ENCODE measurements at places on chromosomes 16 and 17.

- no peak for DNase-seq
Measured at GRCh38 chr17:2689411-2690164, 22.0 kb downstream of the CLUH start.

DNA sequence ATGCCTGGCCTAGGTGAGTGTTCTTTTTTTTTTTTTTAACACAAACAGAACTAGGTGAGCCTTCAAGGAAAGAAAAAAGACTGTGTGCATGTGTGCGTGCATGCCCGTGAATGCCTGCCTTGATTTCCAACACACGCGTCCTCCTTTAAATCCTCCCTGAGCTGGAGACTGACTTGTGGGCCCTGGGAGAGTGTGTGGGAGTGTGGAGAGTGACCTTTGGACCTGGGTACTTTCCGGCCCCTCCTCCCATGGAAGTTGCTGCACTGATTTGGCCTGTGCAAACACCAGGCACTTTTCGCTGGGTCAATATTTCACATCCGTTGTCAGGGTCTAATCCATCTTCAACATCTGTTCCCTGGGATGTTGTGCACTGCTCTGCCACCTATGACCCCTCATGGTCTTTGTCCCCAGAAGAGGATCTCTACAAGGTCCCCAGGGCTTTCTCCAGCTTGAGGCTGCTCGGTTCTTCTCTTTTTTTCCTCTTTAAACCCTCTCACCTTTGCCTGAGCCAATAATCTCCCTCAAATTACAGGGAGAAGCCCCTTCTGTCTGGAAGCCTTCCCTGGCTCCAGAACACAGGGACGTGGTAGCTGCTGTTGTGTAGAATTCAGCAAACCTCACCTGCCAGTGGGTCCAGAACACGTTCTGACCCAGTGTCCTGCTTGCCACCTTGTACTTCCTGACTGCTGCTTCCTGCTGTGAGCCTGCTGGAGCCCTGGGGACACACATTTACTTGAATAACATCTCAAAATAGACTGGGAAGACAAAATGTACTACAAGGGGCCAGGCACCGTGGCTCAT is 20.8 kb upstream of the ATP5MC1 start:
- DNase-seq, result no peak

GRCh38 chr16:19583665-19584300 is 28.3 kb downstream of the VPS35L start:
- peak; percentile 29 for DNase-seq

- no peak for DNase-seq
Measured at GRCh38 chr17:10198509-10199249, at the start of gene GAS7. Gene GAS7 (minus strand): TSS chr17:10198606.

GRCh38 chr17:76869496-76870376 is 1.5 kb downstream of the MGAT5B start:
- DNase-seq, result no peak

- no peak for DNase-seq
Measured at GRCh38 chr17:81033535-81034167, 1.3 kb upstream of the BAIAP2 start.

GRCh38 chr17:48843187-48843900 is 12.5 kb downstream of the CALCOCO2 start:
- DNase-seq, result peak; percentile 63

DNA sequence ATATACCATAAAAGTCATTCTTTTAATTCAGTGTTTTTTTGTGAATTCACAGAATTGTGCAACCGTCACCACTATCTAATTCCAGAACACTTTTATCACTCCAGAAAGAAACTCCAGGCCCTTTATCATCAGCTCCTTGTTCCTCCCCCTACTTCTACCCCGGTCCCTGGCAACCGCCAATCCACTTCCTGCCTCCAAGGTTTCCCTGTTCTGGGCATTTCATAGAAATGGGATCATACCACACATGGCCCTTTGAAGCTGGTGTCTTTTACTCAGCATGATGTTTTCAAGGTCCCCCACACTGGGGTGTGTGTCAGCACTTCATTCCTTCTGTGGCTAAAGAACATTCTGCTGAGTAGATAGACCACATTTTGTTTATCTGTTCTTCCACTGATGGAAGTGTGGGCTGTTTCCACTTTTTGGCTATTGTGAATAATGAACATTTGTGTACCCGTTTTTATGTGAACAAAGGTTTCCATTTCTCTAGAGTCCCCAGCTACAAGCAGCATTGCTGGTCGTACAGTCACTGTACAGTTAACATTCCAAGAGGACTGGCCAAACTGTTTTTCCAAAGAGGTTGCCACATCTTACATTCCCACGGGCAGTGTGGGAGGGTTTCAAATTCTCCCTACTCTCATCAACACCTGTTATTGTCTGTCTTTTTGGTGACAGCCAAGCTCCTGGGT is 75.8 kb upstream of the ZNF469 start:
- peak; percentile 99 for DNase-seq

Data from astrocyte (in vitro differentiated cells and primary cell).